CD4-positive, alpha-beta memory T cell (primary cell): ENCODE measurements at places on chromosomes 16 and 17.
A peak's percentile ranks its signal among the peaks of the same experiment; 100 is the strongest.

DNA sequence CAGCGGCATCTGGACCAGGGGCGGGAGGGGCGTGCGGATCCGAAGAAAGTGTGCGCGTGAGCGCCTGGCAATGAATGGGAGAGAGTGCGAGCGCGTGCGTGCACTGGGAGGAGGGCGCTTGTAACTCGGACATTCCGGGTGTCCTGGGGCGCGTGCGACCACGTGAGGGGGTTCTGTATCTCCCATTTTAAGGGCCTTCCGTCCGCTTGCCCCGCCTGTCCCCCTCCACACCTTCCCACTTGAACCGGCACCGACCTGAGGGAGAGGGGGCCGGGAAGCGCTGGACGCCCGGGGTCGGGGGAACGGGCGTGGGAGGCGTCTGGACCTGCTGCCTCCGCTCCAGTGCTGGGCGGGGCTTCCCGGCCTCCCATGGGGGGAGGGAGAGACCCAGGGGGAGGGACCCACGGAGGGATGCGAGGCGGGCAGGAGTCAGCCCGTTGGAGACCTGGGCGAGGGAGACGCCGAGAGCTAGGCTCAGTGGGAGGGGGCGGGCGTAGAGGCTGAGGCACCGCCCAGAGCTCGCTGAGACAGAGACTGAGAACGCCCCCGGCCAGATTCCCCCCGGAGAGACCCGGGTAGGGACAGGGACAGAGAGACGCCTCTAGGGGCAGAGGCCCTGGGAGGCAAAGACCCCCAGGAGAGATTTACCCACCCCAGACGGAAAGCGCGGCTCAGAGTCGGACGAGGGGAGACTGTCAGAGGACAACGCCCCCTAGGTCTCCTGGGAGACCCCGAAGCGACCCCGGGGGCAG, at the start of gene KREMEN2:
Gene KREMEN2 (plus strand): TSS at position 553 of the 752 bp plus-strand sequence. CDS start 246 bp downstream, outside the sequence.
- no peak for DNase-seq

GRCh38 chr17:17356149-17356930, 53.2 kb downstream of the NT5M start:
- DNase-seq = peak; percentile 65

- no peak for DNase-seq
Observed at GRCh38 chr17:63546308-63547082, 3.8 kb upstream of the DCAF7 start.

GRCh38 chr17:38773258-38773657, 20.7 kb downstream of the PSMB3 start:
- no peak for DNase-seq

- no peak for DNase-seq
Observed at GRCh38 chr16:4008116-4008515, 108.1 kb downstream of the ADCY9 start.

DNA sequence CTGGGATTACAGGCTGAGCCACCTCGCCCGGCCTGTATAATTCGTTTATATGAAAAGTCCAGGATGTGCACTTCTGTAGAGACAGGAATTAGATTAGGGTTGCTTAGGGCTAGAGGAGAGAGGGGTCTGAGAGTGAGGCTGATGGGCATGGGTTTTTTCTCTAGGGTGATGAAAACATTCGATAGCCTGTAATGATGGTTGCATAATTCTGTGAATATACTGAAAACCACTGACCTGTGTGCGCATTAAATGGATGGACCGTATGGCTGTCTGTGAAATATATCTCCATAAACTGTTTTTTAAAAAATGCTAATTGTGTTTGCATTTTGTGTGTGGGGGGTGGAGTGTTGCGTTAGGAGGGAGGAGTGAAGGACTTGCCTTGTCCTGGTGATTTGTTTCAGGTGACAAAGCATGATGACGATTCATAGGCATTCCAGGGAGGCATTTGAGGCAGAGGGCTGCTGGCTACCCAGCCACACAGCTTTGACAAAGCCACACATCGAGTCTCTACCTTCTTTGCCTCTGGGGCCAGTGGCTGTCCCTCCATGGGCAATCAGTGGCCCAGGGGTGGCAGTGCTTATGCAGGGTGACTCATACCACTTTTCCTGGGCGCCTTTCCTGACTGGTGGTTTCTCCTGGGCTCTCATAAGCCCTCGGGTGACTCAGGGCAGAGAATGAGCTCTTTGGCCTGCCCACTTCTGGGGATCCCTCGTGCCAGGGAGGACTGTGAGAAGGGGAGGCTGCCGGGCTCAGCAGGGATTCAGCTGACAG, 148.5 kb upstream of the WSCD1 start:
- no peak for DNase-seq

GRCh38 chr16:969508-970385, 1.0 kb downstream of the LMF1 start:
- DNase-seq = no peak

- DNase-seq = no peak
Observed at GRCh38 chr16:66135421-66135831, 231.1 kb upstream of the CDH5 start.

DNA sequence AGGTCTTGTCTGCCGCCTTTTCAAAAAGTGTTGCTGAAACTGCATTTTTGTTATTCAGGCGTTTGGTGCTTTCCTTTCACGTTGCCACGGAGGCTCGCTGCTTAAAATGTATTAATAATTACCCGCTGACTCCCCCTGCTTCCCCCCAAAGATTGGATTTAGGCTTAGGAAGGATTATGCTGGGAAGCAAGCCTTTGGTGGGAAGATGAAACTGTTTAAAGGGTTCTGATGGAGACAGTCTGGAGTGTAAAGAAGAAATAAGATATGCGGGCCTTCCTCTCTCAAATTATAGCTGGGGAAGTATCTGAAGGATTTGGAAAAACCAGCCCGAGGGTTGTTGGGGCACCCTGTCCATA, 1.1 kb downstream of the KSR1 start:
- no peak for DNase-seq

DNA sequence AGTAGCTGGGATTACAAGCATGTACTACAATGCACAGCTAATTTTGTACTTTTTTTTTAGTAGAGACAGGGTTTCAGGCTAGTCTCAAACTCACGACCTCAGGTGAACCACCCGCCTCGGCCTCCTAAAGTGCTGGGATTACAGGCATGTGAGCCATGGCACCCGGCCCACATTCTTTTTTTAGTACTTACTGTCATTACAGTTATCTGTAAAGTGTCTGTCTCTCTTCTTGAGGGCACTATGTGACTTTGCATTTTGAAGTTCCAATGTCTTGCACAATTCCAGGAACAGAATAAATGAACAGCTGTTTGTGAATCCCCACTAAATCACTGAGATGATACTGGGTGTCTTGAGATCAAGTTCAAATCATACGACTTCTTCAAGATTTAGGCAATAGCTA, 1540.3 kb downstream of the CDH11 start:
- DNase-seq = no peak

GRCh38 chr16:14329727-14330350, 258.7 kb downstream of the MRTFB start:
- no peak for DNase-seq

DNA sequence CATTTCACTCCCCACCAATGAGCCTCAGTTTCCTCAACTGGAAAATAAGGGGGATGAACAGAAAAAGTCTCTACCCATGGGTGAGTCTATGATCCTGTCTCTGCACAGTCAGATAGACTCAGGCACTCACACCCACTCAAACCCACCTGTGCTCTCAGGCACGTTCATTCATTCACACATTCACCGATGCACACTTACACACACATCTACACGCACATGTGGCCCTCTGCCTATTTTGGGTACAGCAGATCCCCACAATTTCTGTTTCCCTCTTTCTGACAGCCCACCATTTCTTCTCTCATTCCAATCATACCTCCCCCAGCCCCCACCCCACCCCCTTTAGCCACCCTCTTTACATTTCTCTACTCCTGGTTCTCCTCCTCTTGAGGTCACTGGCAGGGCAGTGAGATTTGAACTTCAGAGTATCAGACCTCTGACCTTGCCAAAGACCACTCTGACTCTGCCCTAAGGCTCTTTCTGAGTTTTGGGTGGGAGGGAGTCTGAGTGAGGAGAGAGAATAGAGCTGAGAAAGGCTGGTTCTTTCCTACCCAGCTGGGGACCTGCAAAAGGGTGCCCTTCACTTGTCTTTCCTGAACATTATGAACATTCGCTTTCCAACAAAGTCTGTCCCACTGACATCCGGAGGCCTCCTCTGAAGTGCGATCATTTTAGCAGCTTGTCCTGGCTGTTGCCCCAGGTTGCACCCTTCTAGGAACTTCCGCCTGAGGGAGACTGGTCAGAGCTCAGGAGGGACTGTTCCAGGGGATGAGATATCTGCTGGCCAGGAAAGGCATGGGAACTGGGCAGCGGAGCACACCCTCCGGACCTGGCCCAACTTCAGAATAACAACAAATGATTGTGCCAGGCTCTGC, 10.1 kb upstream of the COL1A1 start:
- no peak for DNase-seq

- no peak for DNase-seq
Observed at GRCh38 chr16:4381935-4382794, 10.5 kb downstream of the VASN start.
